ENCODE measurements at places on chromosomes 1 and 21.

DNA sequence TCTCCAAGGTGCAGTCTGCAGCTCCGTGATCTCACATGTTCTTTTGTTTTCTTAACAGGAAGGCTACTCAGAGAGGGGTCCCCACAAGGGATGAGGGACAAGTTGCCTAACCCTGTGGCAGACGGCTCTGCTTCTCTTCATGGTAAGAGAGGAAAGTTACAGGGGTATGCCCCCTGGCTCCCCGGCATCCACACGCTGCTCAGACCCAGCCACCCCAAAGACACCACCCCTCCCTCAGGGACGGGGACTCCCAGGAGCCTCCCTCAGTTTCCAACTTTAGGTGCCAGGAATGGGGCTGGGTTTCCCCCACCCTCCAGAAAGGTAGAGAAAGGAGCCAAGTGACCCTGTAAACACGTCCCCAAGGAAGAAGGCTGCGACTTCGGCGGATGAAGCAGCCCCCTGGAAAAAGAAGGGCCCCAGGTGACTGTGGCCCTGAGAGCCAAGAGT lies 19.7 kb downstream of the OPTC start:
- no peak for DNase-seq

GRCh38 chr1:247358920-247359319 lies 27.3 kb upstream of the ZNF496 start:
- DNase-seq, result no peak

GRCh38 chr1:108043707-108044106 lies 78.7 kb upstream of the VAV3 start:
- DNase-seq, result no peak

GRCh38 chr21:36190736-36191135 lies 34.1 kb downstream of the DOP1B start:
- DNase-seq, result no peak

DNA sequence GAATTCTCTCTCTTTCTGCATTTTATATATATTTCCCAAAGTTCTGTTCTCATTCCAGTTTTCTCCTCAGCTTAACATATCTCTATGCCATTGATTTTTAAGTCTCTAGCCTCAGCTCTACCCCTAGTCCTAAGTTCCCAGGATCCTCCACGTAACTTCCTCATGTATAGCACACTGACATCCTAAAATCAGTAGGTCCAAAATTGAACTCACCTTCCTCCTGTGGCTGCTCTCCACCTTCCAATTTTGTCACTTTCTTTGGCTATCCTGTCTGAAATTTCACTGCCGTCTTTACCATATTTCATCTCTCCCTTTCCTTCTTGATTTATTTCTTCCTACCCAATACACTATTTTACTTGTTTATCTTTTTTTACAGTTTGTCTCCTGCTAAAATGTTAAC lies 1.5 kb downstream of the SLAMF6 start:
- no peak for DNase-seq

DNA sequence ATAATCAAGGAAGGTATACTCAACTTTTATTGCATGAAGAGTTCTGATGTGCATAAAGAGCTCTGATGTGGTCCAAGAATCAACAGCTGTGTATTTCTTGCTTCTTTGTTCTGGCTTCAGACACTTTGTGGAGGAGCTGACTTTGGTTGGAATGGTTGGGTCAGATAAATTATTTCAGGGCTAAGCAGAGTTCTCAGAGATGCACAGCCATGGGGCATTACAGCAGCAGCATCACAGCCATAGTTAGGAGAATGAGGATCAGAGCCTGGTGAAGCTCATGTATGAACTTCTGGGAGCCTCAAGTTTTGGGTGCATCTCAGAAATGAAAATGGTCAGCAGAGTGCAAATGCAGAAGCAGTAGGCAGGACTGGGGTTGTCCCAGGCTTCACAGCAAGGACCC lies 267.4 kb upstream of the RUNX1 start:
- no peak for DNase-seq

DNA sequence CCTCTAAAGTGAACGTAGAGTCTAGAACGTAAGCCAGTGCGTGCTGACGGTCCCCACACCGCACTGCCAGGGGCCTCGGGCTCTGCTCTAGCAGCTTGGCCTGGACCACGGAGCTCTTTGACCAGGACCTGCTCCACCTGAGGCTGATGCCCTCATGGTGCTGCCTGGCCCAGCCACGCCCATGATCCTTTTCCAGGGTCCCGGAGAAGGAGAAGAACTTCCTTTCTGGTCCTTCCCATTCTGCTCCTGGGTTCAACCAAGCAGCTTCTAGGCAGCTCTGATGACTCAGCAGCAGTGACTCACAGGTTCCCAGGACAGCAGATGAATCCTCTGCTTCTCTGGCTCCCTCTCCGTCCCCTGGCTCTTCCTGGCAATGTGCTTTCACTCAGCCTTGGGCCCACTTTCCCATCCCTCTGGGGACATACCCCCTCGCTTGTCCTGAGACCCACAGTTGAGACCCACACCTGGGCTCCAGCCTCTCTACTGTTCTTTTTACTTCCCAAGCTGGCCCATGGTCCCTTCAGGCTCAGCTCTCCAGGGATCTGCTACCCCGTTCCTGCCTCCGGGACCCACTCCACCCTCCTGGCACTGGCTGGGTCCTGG lies 246.3 kb upstream of the RAB4A start:
- DNase-seq, result no peak

- DNase-seq, result no peak
These were observed 15.8 kb downstream of the SPATA46 start for GRCh38 chr1:162360874-162361260.

DNA sequence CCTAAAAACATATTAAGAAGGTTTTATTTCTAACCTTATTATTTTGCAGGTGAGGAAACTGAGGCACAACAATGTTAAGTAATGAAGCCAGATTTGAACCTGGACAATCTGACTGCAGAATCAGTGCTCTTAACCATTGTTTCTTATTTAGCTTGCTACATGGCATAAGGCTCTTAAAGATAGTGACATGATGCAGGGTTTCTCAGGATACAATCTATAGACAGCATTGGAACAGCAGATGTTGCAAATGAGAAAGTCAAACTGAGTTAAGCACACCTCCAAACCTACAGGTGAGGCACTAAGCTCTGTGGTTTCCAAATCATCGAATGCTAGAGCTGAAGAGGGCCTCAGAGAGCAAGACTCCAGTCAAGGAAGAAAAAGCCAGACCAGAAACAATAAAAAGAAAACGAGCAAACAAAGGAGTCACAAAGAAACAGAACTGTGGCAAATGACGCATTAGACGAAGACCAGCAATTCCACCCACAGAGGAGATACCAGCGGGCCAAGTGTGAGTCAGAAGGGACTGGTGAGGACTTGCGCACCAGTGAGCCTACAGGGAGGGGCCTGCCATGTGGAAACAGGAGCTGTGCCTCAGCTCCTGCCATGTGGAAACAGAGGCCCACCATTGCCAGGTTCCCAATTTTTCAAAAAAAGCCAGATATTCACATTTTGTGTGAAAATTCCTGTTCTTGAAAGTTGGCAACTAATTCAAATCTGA lies 14.4 kb downstream of the CD58 start:
- peak; percentile 75 for DNase-seq

DNA sequence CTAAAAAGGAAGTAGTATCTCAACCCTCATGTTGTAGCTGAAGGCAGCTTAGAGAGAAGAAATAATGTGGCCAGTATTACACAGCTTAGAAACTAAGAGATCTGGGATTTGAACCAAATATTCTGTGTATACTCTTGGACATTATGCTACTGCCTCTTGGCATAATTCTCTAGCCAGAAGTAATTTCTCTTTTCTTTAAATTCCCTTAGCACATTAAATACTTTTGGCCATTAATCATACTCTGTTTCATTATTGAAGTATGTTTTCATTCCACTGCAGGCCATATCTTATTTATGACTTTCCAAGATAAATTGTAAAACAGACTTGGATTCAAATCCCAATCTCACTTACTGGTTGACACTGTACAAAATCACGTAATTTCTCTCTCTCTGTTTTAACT lies 181.3 kb upstream of the SPAG17 start:
- no peak for DNase-seq

- no peak for DNase-seq
These were observed 118.8 kb downstream of the PTBP2 start for GRCh38 chr1:96840396-96840795.

DNA sequence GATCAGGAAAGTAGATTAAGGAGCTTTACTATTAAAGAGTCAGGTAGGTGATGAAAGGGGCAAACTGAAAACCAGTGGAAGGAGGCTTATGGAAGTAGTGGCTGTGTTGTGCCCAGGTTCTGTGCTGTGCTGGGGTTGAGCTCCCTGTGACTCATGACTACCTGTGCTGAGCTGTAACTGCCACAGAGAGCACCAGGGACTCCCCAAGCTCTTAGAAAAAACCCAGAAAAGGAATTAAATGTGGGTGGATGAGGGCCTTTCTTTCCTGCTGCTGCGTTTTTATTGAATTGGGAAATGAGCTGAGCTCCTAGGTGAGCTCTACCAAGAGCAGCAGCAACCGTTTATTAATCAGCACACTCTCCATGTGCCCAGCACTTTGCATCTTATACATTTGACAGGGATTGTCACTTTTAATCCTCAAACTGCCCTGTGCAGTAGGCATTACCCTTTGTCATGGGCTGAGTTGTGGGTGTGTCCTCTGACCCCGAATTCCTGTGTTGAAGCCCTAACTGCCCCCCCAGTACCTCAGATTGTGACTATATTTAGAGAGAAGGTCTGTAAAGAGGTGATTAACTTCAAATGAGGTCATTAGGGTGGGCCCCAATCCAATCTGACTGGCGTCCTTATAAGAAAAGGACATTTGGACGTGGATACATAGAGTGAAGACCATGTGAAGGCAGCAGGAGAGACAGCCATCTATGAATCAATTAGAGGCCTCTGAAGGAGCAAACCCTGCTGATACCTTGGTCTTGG lies 65.4 kb downstream of the AK4 start:
- DNase-seq, result no peak

DNA sequence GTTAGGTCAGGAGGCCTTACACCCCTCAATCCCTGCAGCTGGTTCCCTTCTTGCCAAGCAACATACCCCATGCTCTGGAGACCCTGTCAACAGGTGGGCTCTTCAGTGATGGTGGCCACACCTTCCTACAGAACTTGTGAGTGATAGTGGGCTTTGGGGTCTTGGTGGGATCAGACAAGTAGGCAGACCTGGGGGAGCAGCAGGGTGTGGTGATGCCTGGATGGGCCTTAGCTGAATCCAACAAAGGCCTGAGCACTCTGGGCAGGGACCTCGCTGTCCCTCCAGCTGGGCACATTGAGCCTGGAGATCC lies 14.9 kb downstream of the FAAH start:
- DNase-seq, result no peak

DNA sequence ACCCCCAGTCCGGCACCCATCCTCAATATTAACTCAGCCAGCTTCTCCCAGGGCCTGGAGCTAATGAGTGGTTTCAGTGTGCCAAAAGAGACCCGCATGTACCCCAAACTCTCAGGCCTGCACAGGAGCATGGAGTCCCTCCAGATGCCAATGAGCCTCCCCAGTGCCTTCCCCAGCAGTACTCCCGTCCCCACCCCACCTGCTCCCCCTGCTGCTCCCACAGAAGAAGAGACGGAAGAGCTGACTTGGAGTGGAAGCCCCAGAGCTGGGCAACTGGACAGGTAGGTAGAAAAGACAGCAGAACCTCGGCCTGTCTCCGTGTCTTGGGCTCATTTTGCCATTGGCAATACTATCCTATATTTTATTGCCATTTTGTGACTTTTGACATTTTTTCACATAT lies 45.4 kb upstream of the IPO9 start:
- no peak for DNase-seq
